ENCODE measurements at places on chromosomes 4 and X.

GRCh38 chr4:89258506-89258905, 49.1 kb downstream of the GPRIN3 start:
- no peak for DNase-seq

DNA sequence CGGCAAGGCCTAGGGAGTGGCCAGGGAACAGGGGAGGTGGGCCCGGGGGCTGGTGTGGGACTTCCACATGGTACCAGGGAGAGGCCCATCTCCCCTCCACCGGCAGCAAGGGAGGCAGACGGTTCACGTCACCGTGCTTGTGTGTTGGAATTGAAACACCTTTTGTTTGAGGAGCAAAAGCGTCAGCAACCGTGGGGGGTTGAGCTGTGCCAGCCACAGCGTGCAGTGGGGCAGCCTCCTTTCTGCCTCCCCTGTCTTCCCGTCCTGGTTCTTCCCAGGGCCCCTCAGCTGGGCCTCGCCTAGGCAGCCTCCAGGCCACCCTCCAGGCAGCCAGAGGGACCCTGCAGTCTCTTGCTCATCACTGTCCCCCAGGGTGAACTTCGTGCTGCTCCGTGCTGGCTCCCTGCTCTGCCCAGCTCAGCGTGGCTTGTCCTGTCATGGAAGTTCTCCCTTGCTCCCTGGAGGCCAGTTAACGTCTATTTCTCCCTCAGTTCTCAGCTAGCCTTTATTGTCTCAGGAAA, 32.1 kb upstream of the HGFAC start:
- DNase-seq = no peak

GRCh38 chr4:41745292-41746024, 3.1 kb downstream of the PHOX2B start:
- DNase-seq = no peak

- DNase-seq = no peak
Observed at GRCh38 chr4:125727931-125728330, 413.2 kb downstream of the FAT4 start.

- no peak for DNase-seq
Observed at GRCh38 chr4:112181358-112182000, 36.2 kb downstream of the FAM241A start.

GRCh38 chr4:60648774-60649173, 551.4 kb upstream of the ADGRL3 start:
- DNase-seq = no peak

GRCh38 chr4:38162240-38162784, 202.1 kb downstream of the PTTG2 start:
- DNase-seq = no peak

DNA sequence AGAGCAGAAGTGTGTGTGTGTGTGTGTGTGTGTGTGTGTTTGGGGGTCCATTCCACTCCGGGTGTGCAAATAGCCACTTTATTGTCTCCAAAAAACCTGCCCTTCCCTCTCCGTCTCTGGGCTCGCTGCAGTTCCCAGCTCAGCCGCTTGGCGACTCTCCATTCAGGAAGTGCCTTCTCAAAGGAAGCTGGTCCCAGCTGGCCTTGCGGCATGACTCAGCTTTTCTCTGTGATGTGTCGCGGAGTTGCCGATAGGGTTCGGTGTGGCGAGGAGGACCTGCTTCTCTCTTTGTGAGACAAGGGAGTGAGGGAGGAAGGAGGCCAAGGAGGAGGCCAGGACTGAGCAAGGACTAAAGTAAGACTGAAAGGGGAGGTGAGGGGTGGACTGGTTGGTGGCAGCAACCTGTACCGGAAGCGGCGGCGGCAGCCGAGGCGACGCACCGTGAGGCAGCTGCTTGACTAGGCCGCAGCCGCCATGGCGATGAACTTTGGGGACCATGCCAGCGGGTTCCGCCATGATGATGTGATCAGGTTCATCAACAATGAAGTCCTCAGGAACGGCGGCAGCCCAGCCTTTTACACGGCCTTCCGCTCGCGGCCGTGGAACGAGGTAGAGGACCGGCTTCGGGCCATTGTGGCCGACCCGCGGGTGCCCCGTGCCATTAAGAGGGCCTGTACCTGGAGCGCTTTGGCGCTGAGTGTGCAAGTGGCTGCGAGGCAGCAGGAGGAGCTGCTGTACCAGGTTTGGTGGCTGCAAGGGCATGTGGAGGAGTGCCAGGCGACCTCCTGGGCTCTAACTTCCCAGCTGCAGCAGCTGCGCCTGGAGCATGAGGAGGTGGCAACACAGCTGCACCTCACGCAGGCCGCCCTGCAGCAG, at the start of gene TEX13C:
Gene TEX13C, plus strand, starts transcription at position 226 of the 876 bp plus-strand sequence. Its CDS starts 249 bp downstream, at position 475.
- DNase-seq = no peak

GRCh38 chrX:124605511-124605910, 259.1 kb downstream of the SH2D1A start:
- DNase-seq = no peak

DNA sequence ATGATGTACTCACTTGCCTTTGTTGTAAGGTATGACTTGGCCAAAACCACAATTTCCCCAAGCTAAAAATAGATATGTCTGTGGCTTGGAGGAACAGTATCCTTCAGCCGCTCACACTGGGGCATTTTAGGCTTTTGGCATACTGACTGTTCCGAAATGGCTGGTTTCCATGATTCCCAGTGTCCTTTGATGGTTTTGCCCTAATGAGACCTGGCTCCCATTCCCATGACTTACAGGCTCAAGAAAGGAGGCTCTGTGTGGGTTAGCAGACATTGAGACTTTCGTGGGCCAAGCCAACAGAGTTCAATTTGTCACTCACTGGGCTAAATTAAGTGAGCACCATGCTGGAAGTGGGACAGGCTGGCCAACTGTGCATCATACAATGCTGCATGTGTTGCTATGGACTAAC, 150.6 kb downstream of the CEP135 start:
- no peak for DNase-seq

GRCh38 chr4:18878561-18878960, 857.0 kb upstream of the LCORL start:
- DNase-seq = no peak

- DNase-seq = no peak
Observed at GRCh38 chrX:18833071-18833731, 125.8 kb downstream of the PPEF1 start.

DNA sequence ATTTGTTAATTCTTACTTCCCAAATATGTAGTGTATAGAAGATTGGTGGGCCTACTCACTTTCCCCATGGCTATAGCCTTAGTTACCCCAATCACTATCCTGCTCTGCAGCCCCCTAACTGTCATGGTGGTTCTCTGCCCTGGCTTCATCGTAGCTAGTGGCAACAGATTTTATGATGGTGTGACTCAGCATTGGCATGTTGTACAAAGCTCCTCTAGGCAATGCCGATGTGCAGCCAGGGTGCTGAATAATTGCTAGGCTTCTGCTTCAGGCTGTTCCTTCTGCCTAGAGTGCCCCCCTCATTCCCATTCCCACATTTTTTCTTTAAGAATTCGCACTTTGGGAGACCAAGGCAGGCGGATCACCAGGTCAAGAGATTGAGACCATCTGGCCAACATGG, 35.2 kb downstream of the AFF2 start:
- DNase-seq = no peak

DNA sequence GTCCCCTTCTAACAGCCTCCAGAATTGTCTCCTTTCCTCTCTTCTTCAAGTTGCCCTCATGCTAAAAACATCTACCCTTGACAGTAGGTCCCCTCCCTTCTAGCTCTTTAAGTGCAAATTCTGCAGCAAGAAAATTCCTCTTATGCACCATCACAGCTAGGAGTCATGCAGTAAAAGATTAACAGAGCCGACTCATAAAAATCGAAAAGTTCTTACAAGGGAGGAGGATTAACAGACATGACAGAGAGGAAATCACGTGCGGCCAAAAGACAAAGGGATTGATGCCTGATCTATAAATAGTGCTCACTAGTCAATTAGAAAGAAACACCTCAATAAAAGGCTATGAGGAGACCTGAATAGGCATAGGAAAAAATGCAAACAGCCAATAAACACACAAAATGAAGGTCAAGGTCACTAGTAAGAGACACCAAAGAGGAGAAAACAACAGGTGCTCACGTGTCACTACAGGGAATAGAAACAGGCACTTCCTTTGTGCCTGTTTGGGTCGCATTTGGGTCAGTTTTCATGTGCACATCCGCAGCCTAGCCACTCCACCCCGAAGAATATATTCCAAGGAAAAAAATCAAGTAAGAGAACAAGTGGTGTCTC, 3.4 kb downstream of the RNF212 start:
- DNase-seq = no peak

DNA sequence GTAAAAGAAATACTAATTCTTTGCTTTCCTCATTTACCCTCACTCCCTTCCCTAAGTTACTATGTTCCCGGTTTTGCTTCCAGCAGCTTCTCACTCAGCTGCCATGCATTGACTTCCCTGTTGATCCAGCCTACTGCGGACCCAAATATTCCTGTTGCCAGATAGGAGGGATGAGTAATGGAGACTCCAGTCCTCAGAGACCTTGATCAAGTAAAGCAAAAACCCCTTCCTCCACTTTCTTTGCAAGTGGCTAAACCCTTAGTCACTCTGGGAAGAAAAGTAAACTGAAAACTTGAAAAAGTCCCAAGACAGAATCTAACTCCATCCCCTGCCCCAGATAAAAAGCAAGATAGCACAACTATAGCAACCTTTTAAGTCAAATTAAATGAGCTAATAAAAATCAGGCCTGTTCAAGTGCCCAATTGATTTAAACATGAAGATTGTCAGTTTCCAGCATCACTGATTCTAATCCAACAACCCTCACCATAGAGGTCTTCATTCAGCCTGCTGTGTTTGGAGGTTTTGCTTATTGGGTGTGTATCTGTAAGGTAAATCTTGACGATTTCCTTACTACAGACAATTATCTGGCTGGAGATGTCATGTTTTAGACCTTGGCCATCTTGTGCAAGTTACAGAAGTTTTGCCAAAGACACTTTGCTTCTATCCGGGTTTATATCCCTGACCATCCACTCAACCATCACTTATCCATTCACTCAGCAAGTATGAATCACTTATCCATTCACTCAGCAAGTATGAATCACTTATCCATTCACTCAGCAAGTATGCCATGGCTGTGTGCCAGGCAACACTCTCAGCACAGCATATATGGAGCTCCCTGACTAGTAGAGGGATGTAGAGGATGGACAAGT, 17.6 kb downstream of the FGFBP1 start:
- peak; percentile 79 for DNase-seq

- DNase-seq = no peak
Observed at GRCh38 chr4:26779674-26780073, 81.0 kb upstream of the STIM2 start.

DNA sequence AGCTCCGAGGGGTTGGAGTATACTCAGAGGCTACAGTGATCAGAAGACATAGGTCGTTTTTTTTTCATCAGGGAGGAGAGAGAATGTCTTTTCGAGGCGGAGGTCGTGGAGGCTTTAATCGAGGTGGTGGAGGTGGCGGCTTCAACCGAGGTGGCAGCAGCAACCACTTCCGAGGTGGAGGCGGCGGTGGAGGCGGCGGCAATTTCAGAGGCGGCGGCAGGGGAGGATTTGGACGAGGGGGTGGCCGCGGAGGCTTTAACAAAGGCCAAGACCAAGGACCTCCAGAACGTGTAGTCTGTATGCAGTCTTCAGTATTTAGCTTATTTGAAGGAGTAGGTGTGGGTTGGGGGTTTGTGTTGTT, 500 bp downstream of the GAR1 start:
- DNase-seq = no peak

- no peak for DNase-seq
Observed at GRCh38 chrX:71250841-71251240, 3.1 kb downstream of the ZMYM3 start.

DNA sequence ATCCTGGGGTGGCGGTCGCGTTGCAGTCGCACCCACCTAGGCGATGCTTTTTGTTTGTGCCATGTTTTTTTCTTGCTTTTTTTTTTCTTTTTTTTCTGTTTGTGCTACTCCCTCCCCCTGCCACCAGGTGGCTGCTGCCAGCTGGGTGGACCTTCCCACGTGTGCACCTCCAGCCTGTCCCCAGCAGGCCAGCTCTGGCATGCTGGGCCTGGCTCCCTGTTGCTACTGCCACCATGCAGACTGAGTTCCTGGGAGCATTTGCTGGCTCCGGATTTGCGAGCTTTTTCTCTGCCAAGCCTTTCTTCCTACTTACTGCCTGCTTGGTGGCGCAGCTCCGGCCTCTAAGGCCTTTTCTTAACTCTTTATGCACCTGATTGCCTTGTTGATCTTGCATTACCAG, 161.2 kb upstream of the WDFY3 start:
- DNase-seq = no peak

DNA sequence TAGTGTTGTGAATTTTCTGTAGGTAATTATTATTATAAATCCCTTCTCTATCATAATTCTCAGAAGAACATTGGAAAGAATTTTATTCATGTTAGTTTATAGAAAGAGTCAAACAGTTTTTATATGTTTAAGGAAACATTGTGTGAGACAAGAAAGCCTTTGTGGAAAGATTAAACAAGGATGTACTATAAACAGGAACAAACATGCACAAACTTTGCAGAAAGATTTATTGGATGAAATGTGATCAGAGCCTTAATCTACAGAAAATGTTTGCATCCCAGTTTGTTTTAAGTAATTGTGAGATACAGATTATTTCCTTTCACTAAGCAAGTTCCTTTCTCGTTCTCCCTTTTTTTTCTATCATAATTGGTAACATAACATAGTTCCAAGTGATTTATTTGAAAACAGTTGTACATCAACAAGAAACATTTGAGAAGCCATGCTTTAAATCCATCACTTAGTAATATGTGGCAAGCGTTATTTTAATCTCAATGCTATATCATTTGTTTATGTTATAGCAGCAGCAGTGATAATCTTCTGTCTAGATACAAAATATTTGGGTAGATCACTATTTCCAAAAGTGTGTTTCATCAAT, 129.4 kb downstream of the SLC4A4 start:
- DNase-seq = no peak

GRCh38 chr4:147093206-147093605, 147.5 kb upstream of the TTC29 start:
- no peak for DNase-seq

- no peak for DNase-seq
Observed at GRCh38 chrX:20263474-20263873, 3.2 kb downstream of the RPS6KA3 start.

DNA sequence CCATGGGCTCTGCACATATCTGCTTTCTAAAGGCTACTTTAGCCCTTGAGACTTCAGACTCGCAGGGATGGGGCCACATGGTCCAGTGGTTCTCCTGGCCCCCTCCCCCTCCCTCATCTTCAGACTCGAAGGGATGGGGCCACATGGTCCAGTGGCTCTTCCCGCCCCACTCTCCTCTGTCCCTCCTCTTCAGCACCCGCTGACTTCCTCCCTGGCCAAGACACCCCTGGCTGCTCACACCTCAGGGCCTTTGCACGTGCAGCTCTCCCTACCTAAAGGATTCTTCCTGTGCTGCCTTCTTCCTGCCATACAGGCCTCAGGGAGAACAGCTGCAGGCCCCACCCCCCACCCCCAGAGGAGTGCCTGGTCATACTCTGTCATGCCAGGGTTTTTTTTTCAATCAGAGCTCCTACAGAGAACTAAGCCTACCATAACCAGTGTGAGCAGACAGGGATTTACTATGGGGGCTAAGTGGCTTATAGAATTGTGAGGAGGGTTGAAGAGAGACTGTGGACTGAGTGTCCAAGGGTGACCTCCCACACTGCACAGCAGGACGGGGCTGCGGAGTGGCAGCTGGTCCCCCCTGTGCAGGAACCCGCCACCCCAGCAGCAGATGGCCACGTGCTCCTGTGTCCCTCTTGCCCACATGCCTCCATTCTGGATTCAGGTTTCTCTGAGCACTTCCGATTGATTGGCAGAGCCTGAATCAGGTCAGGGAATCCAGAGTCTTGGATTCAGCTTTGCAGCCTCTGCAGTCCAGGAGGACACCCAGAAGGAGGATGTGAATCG, 6.1 kb upstream of the SPON2 start:
- DNase-seq = no peak
